ENCODE measurements at places on chromosomes 1 and 21.
A peak's percentile ranks its signal among the peaks of the same experiment; 100 is the strongest.

DNA sequence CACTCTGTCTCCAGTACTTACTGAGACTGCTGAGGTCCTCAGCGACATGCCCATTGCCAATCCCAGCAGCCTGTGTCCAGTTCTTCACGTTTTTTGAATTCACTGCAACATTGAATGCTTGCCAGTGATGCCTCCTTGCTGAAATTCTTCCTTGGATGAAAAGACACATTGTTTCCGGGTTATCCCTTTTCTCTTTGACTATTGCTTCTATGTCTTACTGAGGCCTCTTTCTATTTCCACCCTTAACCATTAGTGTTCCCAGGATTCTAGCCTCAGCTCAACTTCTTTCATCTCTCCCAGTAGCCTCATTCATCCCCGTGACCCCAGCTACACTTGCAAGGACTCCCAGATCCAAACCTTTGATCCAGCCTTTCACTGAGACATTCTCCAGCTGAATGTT lies 46.5 kb upstream of the KIF26B start:
- no peak for DNase-seq

GRCh38 chr1:224203243-224204016 lies 20.4 kb downstream of the DEGS1 start:
- no peak for DNase-seq

DNA sequence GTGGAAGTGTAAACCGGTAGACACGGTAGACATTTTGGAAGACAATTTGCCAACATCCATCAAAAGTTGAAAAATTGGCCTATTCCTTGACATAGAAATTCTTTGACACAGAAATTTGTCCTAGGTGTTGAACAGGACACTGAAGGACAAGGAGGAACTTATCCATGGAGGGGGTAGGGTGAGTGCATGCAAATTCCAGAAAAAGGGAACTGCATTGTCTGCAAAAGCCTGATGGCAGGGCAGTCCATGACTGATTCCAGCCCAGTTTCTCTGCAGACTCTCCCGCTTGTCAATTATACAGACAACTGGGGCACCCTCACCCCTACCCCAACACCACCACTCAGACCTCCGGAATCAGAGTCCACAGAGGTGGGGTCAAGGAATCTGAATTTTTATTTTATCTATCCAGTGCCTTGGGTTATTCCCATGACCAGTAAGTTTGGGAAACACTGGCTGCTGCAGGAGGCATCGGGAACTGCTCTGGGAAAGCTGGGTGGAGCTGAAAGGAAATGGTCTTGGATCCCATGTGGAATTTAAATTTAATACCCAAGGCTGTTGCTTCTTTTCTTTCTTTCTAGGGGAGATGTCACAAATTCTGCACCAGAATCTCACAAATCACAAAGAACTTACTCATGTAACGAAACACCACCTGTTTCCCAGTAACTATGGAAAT lies 103.3 kb upstream of the SLC45A1 start:
- DNase-seq: no peak

- DNase-seq: no peak
Observed at GRCh38 chr1:111220302-111220890, 7.1 kb upstream of the CHI3L2 start.

DNA sequence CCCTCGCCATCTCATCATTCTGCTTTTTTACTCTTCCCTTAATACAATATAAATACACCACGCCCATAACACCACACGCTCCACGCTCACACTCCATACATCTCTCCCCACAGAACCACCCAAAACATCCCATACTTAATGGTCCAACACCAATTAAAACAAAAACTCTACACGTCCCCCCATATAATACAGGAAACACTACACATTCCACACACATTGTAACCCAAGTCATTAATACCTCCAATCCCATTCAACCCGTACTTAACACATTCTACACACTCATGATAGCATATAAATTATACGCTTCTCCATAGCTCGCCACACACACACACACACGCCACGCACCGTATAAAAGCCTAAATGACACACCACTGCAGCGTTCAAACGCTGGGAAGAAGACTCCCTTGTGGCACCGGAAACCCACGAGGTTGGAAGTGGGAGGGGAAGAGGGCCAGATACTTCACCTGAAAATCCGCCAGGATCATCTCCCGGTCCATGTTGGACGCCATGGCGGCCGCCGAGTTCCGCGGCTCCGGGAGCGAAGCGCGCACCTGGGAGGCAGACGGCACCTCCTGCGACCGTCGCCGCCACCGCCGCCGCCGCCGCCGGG lies 659 bp downstream of the FAF1 start:
- no peak for DNase-seq

DNA sequence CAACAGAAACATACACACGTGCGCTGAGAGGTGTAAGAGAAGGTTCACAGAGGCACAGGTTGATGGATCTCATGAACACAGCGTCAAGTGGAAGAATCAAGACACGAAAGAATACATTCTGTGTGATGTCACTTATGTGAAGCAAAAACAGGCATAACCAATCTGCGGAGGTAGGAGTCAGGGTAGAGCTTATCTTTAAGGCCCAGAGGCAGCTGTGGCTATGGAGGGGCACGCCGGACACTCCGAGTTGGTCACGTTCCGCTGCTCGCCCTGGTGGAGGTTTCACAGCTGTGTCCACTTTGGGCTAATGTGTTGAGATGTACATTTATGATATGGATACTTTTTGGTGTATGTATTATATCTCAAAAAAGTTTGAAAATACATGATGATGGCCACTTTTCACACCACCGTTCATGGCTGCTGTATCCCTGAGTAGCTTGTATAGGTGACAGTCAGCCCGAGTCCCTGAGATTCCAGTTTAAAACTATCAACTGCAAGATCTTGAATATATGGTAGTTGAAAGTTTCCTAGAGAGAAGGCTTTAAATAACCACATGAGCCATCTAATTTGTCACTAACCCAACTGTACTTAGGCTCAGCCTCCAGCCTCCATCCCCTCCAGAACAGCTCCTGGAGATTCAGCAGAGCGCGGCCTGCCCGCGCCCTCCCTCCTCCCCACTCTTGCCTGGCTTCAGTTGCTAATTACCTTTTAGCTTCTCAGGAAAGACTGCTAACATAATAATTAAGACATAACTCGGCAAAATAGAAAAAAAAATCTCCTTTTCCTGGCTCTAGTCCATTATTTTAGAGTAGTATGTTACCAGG lies 6.7 kb upstream of the ADARB1 start:
- no peak for DNase-seq

GRCh38 chr1:214146523-214146922 lies 134.4 kb upstream of the SMYD2 start:
- no peak for DNase-seq

GRCh38 chr1:242427519-242427918 lies 97.0 kb downstream of the PLD5 start:
- DNase-seq: no peak

DNA sequence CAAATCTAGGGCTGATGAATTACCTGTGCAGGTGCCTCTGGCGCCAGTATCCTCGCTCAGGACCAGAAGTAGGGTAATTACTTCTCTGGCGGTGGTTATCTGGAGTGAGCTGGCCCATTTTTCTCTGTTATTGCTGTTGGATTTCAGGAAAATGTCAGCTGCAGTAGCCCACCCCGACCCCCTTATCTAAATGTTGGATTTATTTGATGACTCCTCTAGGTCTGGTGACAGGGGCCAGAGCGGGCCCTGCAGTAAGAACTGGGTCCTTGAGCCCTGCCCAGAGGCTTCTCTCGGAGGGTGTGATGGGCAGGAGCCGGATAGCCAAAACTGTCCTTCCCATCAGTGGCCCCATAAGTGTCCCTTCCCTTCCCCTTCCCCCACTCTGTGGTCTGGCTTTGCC lies 384.3 kb downstream of the PTPRU start:
- DNase-seq: no peak

- DNase-seq: no peak
Observed at GRCh38 chr21:33268393-33268736, 2.2 kb downstream of the IL10RB start.

DNA sequence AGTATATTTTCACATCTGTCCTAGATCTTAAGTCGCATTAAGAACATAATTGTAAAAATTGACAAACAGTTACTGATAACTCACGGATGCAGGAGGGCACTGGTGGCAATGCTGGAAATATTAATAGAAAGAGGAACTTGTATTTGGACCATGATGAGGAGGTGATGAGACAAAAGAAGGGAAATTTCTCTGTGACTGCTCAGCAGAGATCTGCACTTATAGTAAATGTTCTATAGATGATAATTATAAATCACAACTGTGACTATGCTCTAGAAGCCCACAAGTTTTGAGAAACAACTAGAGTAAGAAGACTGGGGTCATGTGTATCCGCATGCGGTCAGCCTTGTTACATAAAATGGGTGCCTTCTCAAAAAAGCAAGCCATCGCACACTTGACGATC lies 8.7 kb upstream of the DUSP12 start:
- no peak for DNase-seq

DNA sequence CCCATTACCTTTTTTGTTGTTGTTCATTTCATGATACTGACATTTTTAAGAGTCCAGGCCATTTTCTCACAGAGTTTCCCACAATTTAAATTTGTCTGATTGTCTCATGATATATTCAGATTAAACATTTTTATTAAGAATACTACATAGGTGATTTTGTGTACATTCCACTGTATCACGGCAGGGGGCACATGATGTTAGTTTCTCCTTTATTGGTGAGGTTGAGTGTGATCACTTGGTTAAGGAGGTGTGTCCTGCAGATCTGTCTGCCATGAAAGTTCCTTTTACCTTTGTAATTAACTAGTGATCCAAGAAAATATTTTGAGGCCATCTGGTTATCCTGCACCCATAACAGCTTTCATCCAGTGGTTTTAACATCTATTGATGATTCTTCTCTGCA lies 11.8 kb downstream of the RTCA start:
- DNase-seq: peak; percentile 21

DNA sequence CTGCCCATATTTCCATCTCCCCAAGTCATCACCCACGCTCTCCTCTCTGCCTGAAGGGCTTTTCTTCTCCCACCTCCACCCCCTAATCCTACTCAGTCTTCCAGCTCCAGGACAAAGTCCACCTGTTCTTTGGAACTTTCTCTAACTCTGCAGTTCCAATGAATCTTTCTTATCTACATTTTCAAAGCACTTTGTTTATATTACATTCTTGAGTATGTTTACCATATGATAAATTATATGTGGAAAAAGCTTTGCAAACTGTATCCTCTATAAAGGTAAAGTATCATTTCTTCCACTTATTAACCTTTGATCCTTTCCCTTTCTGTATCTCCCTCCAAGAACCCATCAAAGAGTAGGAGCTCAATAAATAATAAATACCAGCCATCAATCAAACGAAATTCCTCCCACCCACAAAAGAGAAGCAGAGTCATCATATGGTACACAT lies 39.7 kb downstream of the TTC13 start:
- no peak for DNase-seq
